ENCODE measurements at places on chromosomes 16 and 17. TPM values are rescaled to one million over a fixed set of nuclear protein-coding genes. Genes with fewer than 3 reads are reported as not detected.

MT1G gene
- total RNA-seq = 1,835 TPM

AOC3 gene
- 14.3 TPM for total RNA-seq

STX8 gene
- total RNA-seq = 53.8 TPM

HOXB8 gene
- 1.8 TPM for total RNA-seq

SLC2A4 gene
- 35.5 TPM for total RNA-seq

DNA sequence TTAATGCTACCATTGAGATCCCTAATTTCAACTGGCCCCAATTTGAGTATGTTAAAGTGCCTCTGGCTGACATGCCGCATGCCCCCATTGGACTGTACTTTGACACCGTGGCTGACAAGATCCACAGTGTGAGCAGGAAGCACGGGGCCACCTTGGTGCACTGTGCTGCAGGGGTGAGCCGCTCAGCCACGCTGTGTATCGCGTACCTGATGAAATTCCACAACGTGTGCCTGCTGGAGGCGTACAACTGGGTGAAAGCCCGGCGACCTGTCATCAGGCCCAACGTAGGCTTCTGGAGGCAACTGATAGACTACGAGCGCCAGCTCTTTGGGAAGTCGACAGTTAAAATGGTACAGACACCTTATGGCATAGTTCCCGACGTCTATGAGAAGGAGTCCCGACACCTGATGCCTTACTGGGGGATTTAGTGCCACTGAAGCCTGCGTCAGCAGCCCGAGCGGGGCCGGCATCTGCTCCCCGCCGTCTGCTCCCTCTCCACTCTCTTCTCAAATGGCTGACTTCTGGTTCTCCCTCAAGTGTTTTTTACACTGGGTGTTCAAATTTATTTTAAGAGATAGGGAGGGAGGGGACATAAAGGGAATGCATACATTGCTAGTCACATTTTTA, 22.9 kb downstream of the DUSP14 start:
- H3K27me3 ChIP-seq = no peaks in the 10 kb centered on the region
- peaks cover 12% of the 10 kb centered on the region for H3K36me3 ChIP-seq
- H3K27ac ChIP-seq = no peak overlapping the region
- H3K4me3 ChIP-seq = no peak overlapping the region

- no peak overlapping the region for H3K27ac ChIP-seq
- no peaks in the 10 kb centered on the region for H3K4me1 ChIP-seq
- H3K4me3 ChIP-seq = no peak overlapping the region
- DNase-seq = no peak
Measured at GRCh38 chr16:3971706-3972105, 91.2 kb upstream of the CREBBP start.

- H3K27ac ChIP-seq = peak overlapping the region; percentile 75
- H3K36me3 ChIP-seq = no peaks in the 10 kb centered on the region
- H3K4me1 ChIP-seq = peaks cover 56% of the 10 kb centered on the region
- DNase-seq = no peak
Measured at GRCh38 chr17:76071531-76072147, 678 bp downstream of the SRP68 start.

- H3K4me3 ChIP-seq = no peak overlapping the region
- no peaks in the 10 kb centered on the region for H3K36me3 ChIP-seq
- no peaks in the 10 kb centered on the region for H3K27me3 ChIP-seq
Measured at GRCh38 chr16:78496189-78496588, 396.7 kb downstream of the WWOX start.

DNA sequence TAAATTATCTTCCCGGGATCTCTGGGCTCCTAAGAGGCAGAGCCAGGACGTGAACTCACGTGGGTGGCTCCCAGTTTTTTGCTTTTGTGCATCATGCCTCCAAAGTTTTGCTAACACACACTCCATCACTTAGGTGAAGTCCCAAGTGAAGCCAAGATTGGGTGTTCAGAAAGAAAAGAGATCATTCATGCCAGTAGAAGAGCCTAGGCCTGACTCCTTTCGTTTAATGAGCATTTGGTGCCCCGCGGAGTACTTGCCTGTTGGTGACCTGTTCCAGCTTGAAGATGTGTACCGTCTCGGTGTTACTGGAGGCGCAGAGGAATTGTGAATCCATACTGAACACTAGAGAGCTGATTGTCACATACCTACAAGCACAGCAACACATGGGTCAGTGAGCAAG, 24.1 kb downstream of the WIPI1 start:
- no peak for DNase-seq
- no peak overlapping the region for H3K4me3 ChIP-seq
- peaks cover 69% of the 10 kb centered on the region for H3K36me3 ChIP-seq
- H3K27me3 ChIP-seq = no peaks in the 10 kb centered on the region
- H3K4me1 ChIP-seq = peaks cover 13% of the 10 kb centered on the region

DNA sequence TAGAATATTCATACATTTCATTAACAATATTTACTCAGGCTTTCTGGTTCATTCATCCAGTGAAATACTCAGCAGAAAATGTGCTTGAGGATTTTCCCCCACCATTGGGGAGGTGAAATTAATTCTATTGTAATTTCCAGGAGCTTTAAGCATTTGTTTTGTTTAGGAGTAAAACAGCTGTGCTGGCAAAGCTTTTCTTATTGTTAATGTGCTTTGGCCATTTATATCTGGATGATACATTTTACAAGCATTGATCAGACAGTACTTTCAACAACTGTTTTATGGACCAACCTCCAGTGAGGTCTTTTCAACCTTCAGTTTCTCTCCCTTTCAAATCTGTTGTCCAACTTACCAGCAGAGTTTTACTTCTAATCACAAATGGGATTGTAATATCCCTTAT, 672.4 kb downstream of the CDH11 start:
- no peak overlapping the region for H3K27ac ChIP-seq
- H3K27me3 ChIP-seq = no peaks in the 10 kb centered on the region
- no peaks in the 10 kb centered on the region for H3K36me3 ChIP-seq
- no peak for DNase-seq
- H3K4me3 ChIP-seq = no peak overlapping the region

GRCh38 chr16:72244853-72245252, 72.9 kb upstream of the PMFBP1 start:
- H3K36me3 ChIP-seq = no peaks in the 10 kb centered on the region
- no peaks in the 10 kb centered on the region for H3K4me1 ChIP-seq
- H3K27me3 ChIP-seq = no peaks in the 10 kb centered on the region
- no peak for DNase-seq

GRCh38 chr17:83186226-83186625, 106.8 kb downstream of the METRNL start:
- H3K27me3 ChIP-seq = no peaks in the 10 kb centered on the region
- no peak for DNase-seq
- H3K36me3 ChIP-seq = no peaks in the 10 kb centered on the region
- no peaks in the 10 kb centered on the region for H3K4me1 ChIP-seq
- no peak overlapping the region for H3K4me3 ChIP-seq

DNA sequence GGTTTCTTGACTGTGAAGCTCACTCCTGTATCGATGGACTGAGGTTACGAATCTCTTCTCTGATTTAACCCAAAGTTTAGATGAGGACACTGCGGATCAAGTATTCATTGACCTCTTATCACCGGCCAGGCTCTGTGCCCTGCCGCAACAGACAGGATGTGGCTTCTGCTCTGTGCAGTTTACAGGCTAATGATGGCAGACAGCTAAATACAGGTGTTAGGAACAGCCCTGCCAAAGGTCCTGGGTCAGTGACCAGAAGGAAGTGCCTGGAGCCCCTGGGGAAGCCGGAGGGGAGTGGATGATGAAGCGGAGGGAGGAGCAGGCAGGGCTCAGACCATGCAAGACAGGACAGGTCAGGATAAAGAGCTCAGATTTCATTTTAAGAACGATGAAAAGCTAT, 44.4 kb downstream of the HAPSTR1 start:
- peaks cover 9% of the 10 kb centered on the region for H3K4me1 ChIP-seq
- no peak for DNase-seq
- no peaks in the 10 kb centered on the region for H3K27me3 ChIP-seq
- no peak overlapping the region for H3K27ac ChIP-seq

Data from transverse colon (tissue), 4 donors.